ENCODE measurements at places on chromosomes 11 and 22.

DNA sequence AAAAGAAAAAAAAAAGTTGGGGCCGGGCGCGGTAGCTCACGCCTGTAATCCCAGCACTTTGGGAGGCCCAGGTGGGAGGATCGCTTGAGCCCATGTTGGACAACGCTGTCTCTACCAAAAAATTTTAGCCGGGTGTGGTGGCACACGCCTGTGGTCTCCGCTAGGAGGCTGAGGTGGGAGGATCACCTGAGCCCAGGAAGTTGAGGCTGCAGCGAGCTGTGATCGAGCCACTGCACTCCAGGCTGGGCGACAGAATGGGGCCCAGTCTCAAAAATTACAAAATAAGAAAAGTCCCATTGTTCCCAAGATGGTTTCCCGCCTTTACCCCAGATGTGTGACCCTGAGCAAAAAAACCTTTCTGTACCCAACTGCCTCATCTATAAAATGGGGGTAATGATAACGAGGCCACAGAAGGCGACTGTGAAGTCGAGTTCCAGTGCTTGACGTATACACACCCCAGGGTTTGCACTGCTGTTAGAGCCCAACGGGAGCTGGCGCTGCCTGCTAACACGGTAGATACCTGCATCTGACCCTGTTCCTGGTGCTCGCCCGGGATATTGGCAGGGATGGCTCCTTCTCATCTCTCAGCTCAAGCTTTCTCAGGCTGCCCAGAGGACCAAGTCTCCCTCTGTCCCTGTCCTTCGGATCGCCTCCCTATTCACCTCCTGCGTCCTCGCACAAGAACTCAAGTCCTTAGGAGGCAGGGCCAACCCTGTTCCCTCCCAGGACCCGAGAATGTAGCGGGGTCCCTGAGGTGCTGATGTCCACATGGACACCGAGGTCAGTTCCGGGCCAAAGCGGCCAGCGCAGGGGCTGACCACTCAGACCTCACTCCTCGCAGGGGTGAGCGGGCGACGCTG is 1.1 kb upstream of the RPLP2 start:
- no peak for DNase-seq

DNA sequence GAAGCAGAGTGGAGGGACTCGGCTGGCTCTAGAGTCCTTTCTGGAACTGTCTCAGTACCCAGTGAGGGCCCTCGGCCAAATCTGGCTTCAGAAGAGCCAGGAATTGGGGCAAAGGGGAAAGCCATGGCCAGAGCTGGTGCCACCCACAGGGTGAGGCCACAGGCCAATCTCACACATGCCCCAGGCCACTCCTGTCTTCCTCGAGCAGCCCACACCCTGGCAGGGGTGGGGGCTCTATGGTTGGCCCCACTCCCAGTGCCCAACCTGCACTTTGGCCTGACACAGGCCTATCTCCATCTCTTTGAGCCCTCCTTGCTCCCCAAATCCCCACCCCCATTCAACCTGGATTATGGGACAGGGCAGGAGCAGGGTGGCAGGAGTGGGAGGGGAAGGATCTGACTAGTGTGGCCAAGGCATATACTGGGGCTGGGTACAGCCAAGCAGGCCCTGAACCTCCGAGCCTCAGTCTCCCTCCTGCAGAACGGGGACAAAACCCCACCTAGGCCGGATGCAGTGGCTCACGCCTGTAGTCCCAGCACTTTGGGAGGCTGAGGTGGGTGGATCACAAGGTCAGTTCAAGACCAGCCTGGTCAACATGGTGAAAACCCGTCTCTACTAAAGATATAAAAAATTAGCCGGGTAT is 6.9 kb downstream of the TST start:
- DNase-seq: no peak

- no peak for DNase-seq
These were observed 9.4 kb downstream of the SUSD2 start for GRCh38 chr22:24190596-24191208.

DNA sequence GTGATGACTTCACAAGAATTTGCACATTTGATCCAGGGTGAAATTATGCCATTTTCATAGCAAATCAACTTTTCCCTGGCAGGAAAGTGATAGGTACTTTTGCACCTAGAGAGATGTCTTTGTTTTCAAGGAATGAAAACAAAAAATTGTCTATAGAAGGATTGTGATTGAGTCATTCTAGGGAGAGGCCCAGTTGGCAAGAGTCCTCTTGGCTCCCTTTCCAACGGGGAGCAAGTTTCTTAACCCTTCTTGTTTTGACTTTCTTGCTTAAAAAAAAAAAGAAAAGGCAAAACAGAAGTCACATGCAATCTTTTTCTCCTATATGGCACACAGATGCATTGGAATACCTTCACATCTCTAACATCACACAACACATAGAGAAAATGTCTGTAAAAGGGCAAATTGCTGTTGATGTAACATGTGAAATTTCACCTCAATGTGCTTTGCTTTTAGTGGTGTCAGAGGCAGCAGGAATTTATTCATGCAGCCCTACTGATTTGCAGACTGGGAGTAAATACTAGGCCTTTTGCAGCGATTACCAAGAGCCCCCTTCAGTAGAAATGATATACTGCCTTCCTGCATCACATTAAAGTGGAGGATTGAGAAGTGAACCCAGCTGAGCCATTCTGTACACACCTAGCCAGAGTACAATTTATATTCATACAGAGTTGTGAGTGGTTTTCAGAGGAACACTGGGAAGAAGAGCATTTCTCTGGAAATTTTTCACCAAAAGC is 290.7 kb upstream of the MPPED2 start:
- no peak for DNase-seq

GRCh38 chr11:97060184-97060583 is 670.4 kb downstream of the JRKL start:
- no peak for DNase-seq
